ENCODE measurements at places on chromosomes 1 and 21. TPM values are rescaled to one million over a fixed set of nuclear protein-coding genes. Genes with fewer than 3 reads are reported as not detected.

SLC45A1 gene
- 0.44 TPM for total RNA-seq

AMY2B gene
- total RNA-seq, result 0.16 TPM

COL16A1 gene
- 0.44 TPM for total RNA-seq

NBL1 gene
- total RNA-seq, result 24.0 TPM

DYRK3 gene
- 0.16 TPM for total RNA-seq

SORT1 gene
- total RNA-seq, result 65.2 TPM

FOXO6 gene
- 0.59 TPM for total RNA-seq

DNA sequence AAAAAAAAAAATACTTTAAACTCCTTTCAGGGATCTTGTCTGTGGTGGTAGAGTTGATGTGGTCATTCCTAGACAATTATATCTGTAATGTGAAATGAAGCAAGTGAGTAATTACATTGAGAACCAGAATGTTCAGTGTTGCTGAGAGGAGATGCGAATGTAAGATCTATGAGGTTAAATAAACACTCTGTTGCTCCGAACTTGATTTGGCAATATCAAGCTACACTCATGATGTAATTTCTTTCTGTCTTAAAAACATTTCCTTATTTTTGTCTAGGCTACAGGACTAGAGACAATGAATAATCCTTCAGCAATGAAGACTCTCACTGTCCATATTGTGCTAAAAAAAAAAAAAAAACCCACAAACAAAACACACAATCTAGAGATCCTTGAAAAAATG is 63.1 kb upstream of the IGSF5 start:
- DNase-seq, result no peak

DNA sequence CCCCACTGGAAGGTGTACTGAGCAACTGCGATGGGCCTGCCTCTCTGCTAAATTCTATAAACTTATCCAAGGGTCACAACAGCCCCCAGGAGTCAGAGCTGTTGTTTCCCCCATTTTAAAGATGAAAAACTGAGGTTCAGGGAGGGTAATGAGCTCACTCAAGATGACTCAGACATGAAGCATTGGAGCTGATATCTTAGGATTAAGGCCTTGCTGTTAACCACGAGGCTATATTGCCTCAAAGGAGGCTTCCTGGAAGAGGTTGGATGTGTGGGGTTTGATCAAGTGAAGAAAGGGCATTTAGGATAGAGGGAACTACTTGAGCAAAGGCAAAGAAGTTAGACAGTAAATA is 6.7 kb downstream of the LDLRAP1 start:
- no peak for DNase-seq

GRCh38 chr21:38474796-38475195 is 23.5 kb downstream of the ERG start:
- DNase-seq, result no peak

- DNase-seq, result peak; percentile 55
These were observed 820 bp upstream of the TTF2 start for GRCh38 chr1:117059334-117059677.

- DNase-seq, result peak; percentile 79
These were observed 52.3 kb upstream of the ADAM30 start for GRCh38 chr1:119948342-119949214.

- DNase-seq, result no peak
These were observed 976.9 kb downstream of the BRINP3 start for GRCh38 chr1:189500778-189501177.

GRCh38 chr21:33428669-33429068 is 25.5 kb downstream of the IFNGR2 start:
- DNase-seq, result no peak

DNA sequence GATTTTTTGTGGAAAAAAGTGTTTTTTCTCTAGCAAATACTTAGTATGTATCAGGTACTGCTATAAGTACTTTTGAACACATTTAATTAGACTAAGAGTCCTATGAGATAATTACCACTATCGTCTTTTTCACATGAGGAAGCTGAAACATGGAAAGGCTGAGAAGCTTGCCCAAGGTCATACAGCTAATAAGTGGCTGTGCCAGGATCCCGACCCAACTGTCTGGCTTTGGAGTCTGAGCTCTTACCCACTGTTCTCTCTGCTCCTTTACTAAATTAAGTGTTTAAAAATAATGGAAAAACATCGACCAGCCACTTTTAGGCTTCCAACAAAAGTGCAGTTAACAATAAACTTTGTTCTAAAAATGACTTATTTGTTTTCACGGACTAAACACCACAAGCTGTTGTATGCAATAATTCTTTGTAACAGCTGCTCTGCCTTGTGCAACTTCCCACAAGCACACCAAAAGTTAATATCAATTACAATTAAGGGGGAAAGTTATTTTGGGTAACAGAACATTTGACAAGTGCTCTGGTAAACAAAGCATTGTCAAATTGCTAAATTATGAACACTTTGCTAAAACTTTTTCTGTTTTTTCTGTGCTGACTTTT is 75.7 kb downstream of the CRB1 start:
- no peak for DNase-seq

DNA sequence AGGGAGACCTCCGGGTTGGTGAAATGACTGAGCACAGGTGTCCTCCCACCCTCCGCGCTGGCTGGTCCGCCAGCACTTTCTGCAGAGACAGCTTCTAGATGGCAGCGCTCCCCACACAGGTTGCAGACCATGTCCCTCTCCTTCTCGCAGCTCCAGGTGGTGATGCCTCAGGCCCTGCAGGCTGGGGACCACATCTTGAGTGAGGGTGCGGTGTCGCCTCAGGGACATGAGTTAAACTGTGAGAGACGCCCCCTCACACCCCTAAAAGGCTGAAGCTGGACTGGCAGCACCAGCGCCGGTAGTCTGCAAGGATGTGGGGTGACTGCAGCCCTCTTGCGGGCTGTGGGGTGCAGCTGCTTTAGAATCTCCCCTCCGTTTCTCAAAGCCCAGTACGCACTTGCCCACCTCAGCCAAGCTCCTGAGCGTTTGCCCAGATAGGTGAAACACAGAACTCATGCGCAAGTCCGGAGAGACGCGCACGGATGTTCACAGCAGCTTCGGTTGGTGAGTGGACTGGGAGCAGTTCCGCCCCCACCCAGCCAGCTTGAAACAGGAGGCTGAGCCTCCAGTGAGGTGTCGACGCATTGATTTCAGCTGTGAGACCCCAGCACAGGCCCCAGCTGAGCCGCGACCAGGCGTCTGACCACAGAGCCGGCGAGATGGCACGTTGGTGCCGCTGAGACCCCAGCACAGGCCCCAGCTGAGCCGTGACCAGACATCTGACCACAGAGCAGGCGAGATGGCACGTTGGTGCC is 28.6 kb downstream of the COL6A1 start:
- no peak for DNase-seq

GRCh38 chr1:70961374-70961975 is 86.1 kb downstream of the PTGER3 start:
- DNase-seq, result no peak

- no peak for DNase-seq
These were observed 27.7 kb upstream of the LRRC7 start for GRCh38 chr1:69540052-69540451.
